Upper lobe of right lung (tissue), 1 donor: ENCODE measurements at places on chromosomes 5 and 9. TPM values are rescaled to one million over a fixed set of nuclear protein-coding genes. Genes with fewer than 3 reads are reported as not detected.

IFNK gene
- not detected for total RNA-seq

- no peak overlapping the region for H3K27ac ChIP-seq
- no peaks in the 10 kb centered on the region for H3K36me3 ChIP-seq
- H3K4me3 ChIP-seq: no peak overlapping the region
- H3K4me1 ChIP-seq: no peaks in the 10 kb centered on the region
- DNase-seq: no peak
Observed at GRCh38 chr5:129080766-129081165, 13.8 kb upstream of the ISOC1 start.

FAM151B gene
- 3.4 TPM for total RNA-seq

DNA sequence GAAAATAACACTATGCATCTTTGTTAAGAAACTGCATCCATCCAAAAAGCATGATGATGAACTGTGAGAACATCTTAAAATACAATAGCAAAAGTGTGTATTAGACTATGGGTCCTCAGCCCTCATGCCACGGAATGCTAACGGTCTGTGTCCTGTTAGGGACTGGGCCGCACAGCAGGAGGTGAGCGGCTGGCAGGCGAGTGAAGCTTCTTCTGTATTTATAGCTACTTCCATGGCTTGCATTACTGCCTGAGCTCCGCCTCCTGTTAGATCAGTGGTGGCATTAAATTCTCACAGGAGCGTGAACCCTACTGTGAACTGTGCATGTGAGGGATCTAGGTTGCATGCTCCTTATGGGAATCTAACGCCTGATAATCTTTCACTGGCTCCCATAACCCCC is 129.8 kb downstream of the NXNL2 start:
- H3K27me3 ChIP-seq: no peaks in the 10 kb centered on the region
- no peak for DNase-seq
- H3K36me3 ChIP-seq: no peaks in the 10 kb centered on the region
- no peak overlapping the region for H3K27ac ChIP-seq
- no peaks in the 10 kb centered on the region for H3K4me1 ChIP-seq

- DNase-seq: no peak
- H3K27me3 ChIP-seq: no peaks in the 10 kb centered on the region
- H3K4me3 ChIP-seq: no peak overlapping the region
- no peak overlapping the region for H3K27ac ChIP-seq
- H3K4me1 ChIP-seq: no peaks in the 10 kb centered on the region
Observed at GRCh38 chr9:6973089-6973488, 215.3 kb downstream of the KDM4C start.

GRCh38 chr5:98568336-98568735 is 205.1 kb upstream of the RGMB start:
- no peaks in the 10 kb centered on the region for H3K4me1 ChIP-seq
- no peak overlapping the region for H3K27ac ChIP-seq

IFNA14 gene
- not detected for total RNA-seq

BARHL1 gene
- not detected for total RNA-seq

CDH12 gene
- total RNA-seq: not detected

DNA sequence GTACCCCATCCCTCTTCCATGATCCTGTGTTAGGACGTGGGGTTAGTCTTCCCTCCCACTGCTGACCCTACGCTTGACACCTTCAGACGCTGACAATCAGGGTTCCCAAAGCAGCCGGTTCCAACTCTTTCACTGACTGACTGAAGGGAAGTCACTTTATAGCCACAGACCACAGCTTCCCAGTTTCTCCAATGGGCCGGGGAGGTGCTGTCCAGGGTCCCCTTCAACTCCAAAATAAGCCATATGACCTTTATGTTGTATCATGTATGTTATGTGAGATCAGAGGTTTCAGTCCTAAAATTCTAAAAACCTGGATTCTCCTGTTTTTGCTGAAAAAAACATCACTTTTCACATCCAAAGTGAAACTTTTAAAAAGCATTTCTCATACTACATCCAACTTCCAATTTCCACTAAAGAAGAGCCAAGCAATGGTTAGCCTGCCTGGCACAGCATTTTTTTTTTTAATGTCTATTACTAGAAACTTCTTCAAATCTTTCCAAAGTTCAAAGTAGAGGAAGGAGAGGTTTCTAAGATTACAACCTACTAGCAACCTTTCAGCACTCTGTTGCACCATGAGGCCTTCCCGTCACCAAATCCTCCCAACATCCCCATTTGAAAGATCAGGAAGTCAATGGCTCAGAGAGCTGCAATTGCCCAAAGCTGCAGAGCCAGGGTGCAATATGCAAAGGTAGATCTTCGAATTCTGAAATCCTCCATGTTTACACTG is 5.2 kb downstream of the EPB41L4B start:
- no peaks in the 10 kb centered on the region for H3K36me3 ChIP-seq
- H3K4me3 ChIP-seq: no peak overlapping the region
- H3K4me1 ChIP-seq: peaks cover 4% of the 10 kb centered on the region
- H3K27me3 ChIP-seq: peaks cover 16% of the 10 kb centered on the region

DNA sequence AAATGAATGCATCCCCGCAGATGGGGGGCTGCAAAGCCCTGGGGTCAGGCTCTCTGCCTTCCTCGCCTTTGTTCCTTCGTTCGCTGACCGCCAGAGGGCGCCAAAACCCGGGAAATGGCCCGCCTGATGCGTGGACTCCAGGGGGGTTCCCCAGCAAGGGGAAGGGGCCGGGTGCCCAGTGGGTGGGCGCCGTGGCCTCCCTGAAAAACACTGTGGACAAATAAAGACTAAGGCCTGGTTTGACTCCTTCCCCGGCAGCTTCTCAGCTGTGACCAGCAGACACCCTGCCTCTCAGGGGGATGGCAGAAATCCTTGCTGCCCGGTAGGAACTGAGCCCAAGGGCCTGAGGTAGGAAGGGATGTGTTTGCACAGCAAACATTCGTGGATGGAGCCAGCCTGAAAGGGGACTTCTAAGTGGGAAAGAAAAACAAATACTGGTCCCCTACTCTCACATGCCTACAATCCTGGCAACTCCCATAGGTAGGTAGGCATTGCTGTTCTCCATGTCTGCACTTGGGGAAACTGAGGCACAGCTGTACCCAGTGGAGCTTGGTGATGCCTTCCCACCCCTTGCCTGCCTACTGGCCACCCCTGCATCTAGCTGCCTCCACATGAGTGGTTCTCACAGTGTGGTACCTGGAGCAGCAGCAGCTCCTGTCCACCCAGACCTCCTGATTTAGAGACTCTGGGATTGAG is 57.7 kb downstream of the DUSP1 start:
- H3K27me3 ChIP-seq: no peaks in the 10 kb centered on the region
- peak; percentile 87 for DNase-seq
- no peaks in the 10 kb centered on the region for H3K36me3 ChIP-seq
- H3K27ac ChIP-seq: peak overlapping the region; percentile 81
- H3K4me3 ChIP-seq: no peak overlapping the region

DNA sequence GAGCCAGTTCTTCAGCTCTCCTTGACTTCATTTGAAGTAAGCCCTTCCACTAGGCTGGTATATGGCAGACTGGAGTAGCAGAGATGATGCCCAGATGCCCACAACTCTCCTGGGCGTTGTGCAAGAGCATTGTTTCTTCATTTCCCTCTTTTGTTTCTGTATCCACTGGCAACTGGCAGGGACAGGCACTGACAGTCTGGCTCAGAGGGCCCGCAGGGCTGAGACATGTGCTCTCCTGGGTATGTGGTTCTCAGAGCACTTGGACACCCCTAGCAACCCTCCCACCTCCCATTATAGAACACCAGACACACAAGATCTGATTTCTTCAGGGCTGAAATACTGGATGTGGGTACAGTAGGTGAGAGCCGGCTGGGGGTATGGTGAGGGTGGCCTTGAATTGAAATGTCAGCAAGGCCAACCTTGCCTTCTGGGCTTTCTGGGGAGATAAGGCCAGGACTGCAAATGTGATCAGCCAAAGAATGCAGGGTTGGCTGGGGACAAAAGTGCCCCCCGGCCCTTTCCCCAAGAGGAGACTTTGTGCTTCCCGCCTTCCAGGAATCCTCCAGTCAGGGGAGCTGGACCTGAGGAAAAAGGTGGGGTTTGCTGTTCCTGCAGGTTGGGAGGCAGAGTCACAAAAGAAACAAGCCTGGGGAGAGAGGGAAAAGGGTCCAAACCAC is 28.6 kb upstream of the CTNNA1 start:
- no peaks in the 10 kb centered on the region for H3K27me3 ChIP-seq
- H3K4me3 ChIP-seq: no peak overlapping the region
- H3K36me3 ChIP-seq: no peaks in the 10 kb centered on the region
- no peaks in the 10 kb centered on the region for H3K4me1 ChIP-seq

SPATA31D4 gene
- total RNA-seq: not detected

DNA sequence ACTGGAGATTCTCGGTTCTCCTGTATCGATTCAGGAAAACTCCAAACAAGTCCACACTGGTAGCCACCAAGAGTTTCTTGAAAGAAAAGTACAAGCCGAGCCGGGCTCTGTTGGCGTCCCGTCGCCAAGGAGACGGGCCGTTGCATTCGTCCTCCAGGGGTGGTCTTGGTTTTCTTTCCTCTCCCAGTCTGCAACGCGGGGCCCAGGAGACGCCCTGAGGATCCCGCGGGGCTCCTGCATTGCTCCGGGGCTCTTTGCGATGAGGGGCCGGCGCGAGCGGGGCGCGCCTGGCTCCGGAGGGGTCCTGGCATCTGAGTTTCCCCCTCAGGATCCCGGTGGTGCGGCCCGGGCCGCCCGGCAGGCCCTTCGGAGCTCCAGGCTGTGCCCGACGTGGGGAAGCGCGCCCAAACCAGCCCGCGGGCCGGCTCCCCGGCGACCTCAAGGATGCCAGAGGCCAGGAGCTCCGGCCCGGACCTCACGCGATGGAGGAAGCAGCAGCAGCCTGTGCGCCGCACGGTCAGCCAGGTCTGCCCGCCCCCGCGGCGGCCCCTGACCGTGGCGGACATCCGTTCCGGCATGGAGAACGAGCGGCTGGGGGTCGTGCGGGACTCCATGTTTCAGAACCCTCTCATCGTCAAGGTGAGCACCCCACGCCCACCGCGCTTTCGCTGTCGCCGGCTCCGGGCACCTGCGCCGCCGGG is at the start of gene CFAP77:
CFAP77 (plus strand) TSS at position 384 of the 701 bp plus-strand sequence; CDS start at position 445, 61 bp downstream.
- DNase-seq: peak; percentile 75
- peaks cover 30% of the 10 kb centered on the region for H3K4me1 ChIP-seq
- peak within 1 kb of the TSS; percentile 53 for H3K4me3 ChIP-seq

- H3K4me1 ChIP-seq: no peaks in the 10 kb centered on the region
- no peak overlapping the region for H3K4me3 ChIP-seq
- no peaks in the 10 kb centered on the region for H3K36me3 ChIP-seq
- no peak overlapping the region for H3K27ac ChIP-seq
- H3K27me3 ChIP-seq: no peaks in the 10 kb centered on the region
Observed at GRCh38 chr5:124034963-124035362, 523.0 kb downstream of the CSNK1G3 start.

SPINK4 gene
- not detected for total RNA-seq

NR6A1 gene
- total RNA-seq: 4.0 TPM

PRLR gene
- 1.6 TPM for total RNA-seq

IL5 gene
- not detected for total RNA-seq

GPX8 gene
- 9.5 TPM for total RNA-seq

GRCh38 chr5:127586066-127586770 is 62.7 kb upstream of the CTXN3 start:
- no peaks in the 10 kb centered on the region for H3K4me1 ChIP-seq
- H3K27me3 ChIP-seq: no peaks in the 10 kb centered on the region
- H3K27ac ChIP-seq: no peak overlapping the region
- H3K36me3 ChIP-seq: no peaks in the 10 kb centered on the region
- DNase-seq: no peak
- H3K4me3 ChIP-seq: no peak overlapping the region

- no peak for DNase-seq
- H3K27ac ChIP-seq: no peak overlapping the region
- peak overlapping the region; percentile 6 for H3K4me3 ChIP-seq
- no peaks in the 10 kb centered on the region for H3K36me3 ChIP-seq
- H3K27me3 ChIP-seq: no peaks in the 10 kb centered on the region
Observed at GRCh38 chr5:123486951-123487655, 24.9 kb upstream of the CSNK1G3 start.

BAAT gene
- total RNA-seq: 1.0 TPM

- no peaks in the 10 kb centered on the region for H3K36me3 ChIP-seq
- H3K4me1 ChIP-seq: no peaks in the 10 kb centered on the region
Observed at GRCh38 chr5:16406630-16407029, 59.0 kb downstream of the ZNF622 start.

DNA sequence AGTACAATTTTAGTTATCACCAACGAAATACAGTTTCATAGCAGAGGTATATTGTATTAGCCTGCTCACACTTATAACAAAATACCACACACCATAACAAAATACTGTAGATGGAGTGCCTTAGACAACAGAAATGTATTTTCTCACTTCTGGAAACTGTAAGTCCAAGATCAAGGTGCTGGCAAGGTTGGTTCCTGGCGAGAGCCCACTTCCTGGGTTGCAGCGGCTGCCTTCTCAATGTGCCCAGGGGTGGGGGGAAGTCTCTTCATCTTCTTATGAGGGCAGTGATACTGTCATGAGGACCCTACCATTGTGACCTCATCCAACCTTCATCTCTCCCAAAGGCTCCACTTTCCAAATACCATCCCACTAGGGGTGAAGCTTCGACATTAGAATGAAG is 30.5 kb upstream of the GADD45G start:
- H3K27me3 ChIP-seq: no peaks in the 10 kb centered on the region
- DNase-seq: no peak
- no peaks in the 10 kb centered on the region for H3K4me1 ChIP-seq
- H3K27ac ChIP-seq: no peak overlapping the region
- H3K4me3 ChIP-seq: no peak overlapping the region

PCDHGA4 gene
- 3.9 TPM for total RNA-seq

TMEFF1 gene
- 0.64 TPM for total RNA-seq

MLANA gene
- not detected for total RNA-seq

SHC3 gene
- total RNA-seq: 12.9 TPM

SPINK7 gene
- not detected for total RNA-seq

LRRC19 gene
- 0.64 TPM for total RNA-seq

DNA sequence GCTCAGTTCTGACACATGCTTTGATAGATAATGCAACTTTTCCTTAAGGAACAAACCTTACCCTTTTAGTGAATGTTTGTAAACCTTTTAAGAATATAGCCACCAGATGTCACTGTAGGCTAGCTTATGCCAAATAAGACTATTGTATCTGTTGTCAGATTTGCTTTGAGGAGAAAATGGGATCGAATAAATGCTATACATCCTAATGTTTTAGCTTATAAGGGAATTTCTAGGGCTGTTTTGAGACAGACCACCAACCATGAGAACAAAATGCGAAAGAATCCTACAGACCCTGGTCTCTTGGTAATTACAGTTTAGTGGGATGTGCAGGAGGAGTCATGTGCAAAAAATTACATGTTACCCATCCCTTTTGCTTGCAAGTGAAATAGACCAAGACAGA is 127.6 kb upstream of the NMUR2 start:
- H3K4me3 ChIP-seq: no peak overlapping the region
- H3K27ac ChIP-seq: no peak overlapping the region

DNA sequence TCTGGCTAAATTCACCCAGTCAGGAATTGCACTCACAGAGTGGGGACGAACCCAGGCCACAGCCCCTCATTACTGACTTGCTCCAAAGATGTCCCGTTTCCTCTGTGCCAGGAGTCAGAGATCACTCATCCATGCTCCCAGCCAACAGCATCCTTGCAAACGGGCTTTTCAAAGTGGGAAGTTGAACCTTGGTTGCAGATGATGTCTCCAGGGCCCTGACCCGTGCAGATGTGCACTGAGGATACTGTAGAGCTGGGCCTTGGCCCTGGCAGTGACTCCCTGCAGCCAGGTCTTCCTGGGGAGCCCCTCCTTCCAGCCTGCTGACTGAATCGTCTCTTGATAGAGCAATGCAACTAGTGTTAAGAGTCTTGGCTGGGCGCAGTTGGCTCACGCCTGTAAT is 22.3 kb downstream of the TCF7 start:
- H3K36me3 ChIP-seq: peaks cover 37% of the 10 kb centered on the region
- peak; percentile 23 for DNase-seq
- H3K4me3 ChIP-seq: no peak overlapping the region
- no peak overlapping the region for H3K27ac ChIP-seq

CDO1 gene
- 20.1 TPM for total RNA-seq

PGGT1B gene
- 40.0 TPM for total RNA-seq
